ENCODE measurements at places on chromosomes 7 and 10.

DNA sequence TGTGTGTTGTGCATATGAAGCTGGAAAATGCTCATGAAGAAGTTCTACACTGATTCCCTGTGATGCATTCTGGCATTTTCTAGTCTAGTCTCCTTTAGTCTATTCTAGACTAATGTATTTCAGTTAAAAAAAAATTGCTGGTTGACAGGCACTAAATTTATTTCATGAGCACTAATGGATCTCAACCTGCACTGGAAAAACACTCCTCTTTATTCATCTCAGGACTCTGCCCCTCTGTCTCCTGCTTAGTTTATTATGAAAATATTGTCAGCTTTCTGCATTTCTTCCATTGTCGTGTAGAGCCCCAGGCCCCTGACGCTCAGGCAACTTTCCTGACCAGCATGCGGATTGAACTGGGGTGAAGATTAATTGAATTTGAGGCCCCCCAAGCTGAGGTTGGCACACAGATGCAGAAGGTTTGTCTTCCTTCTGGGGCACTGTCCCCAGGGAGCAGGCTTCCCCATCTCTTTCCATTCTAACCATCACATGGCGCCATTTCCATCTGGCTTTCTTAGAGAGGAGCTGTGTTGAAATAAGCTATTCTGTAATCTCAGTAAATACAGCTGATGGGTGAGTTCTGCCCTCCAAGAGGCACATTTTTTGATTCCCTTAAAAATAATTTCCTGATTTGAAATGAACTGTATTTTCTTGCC lies 128.7 kb downstream of the INSYN2A start:
- DNase-seq: no peak

DNA sequence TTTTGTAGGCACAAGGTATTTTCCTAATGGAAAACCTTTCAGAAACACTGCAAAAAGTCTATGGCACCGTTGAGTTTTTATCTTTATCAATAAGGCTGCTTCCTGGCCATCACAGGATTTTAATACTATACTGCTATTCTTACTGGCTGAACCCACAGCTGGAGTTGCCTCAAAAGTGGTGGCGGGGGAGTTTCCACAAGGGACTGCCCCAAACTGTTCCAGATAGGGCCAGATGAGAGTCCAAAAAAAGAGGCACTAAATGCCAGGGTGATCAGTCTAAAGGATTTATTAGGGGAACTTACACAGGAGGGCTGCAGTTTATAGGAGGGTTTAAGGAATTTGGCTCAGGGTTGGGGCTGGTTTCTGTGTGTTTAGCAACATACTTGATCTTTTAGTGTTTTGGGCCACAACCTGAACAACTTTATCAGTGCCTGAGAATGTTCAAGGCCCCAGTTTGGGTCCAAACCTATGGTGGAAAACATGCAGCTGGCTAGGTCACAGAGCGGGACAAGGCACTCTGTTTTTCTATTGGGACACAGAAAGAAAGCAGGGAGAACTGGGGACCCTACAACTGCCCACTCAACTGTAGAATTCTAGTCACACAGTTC lies 41.4 kb downstream of the STAM start:
- no peak for DNase-seq

GRCh38 chr10:21953585-21954057 lies 49.9 kb downstream of the DNAJC1 start:
- DNase-seq: peak; percentile 58

- no peak for DNase-seq
These were observed 78.5 kb downstream of the CREB5 start for GRCh38 chr7:28490831-28491230.

DNA sequence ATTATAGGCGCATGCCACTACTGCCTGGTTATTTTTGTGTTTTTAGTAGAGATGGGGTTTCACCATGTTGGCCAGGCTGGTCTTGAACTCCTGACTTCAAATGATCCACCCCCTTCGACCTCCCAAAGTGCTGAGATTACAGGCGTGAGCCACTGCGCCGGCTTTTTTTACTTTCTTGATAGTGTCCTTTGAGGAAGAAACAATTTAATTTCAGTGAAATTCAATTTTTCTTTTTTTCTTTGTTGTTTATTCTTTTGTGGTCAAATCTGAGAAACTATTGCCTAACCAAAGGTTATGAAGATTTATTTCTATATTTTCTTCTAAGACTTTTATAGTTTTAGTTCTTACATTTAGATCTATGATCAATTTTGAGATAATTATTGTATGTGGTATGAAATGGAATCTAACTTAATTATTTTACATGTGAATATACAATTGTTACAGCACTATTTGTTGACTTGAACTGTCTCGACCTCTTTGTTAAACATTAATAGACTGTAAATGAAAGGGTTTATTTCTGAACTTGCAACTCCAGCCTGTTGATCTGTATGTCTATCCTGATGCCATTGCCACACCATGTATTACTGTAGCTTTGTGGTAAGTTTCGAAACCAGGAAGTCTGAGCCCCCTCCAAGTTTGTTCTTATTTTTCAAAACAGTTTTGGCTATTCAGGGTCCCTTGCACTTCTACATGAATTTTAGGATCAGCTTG lies 19.8 kb upstream of the RASSF4 start:
- DNase-seq: no peak

- no peak for DNase-seq
These were observed 10.8 kb upstream of the C10orf53 start for GRCh38 chr10:49668684-49669083.

DNA sequence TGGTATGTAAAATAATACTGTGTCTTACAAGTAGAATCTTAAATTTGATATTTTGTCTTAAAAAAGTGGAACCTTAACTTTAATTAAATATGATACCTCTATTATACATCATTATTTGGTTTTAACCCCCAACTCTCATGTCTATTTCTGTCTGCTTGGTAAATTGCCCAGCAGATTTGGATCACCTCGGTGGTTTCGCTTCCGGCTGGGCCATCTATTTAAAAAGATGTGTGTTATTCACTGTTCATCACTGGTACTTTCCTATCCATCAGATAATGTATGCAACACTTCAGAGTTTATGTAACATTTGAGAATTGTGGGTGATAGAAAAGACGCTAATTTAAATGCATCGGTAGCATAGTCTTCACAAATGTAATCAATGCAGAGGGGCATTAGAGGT lies 119.7 kb downstream of the SND1 start:
- DNase-seq: no peak

DNA sequence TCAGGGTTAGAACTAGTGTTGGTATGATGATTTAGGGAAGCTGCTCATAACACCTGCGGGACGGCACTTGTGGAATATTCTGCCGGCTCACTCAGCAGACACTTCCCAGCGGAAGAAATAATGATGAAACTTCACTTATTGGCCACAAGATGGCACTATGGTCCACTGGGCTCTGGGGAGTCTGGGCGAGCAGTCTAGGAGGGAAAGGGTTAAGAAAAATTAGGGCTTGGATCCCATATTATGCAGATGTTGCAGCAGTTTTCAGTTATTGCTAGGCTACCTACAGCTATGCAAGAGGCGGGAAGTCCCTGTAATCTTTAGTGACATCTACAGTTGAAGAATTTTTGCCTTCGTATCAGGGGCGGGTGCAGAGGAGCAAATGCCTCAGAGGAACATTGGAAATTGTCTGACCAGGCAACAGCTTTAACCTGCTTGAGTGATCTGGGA lies 238.7 kb upstream of the PRSS58 start:
- peak; percentile 61 for DNase-seq

- no peak for DNase-seq
These were observed at the start of gene NYAP1 for GRCh38 chr7:100483722-100484672. NYAP1 (plus strand) TSS chr7:100483927; CDS start chr7:100485312, 1,385 bp downstream.

DNA sequence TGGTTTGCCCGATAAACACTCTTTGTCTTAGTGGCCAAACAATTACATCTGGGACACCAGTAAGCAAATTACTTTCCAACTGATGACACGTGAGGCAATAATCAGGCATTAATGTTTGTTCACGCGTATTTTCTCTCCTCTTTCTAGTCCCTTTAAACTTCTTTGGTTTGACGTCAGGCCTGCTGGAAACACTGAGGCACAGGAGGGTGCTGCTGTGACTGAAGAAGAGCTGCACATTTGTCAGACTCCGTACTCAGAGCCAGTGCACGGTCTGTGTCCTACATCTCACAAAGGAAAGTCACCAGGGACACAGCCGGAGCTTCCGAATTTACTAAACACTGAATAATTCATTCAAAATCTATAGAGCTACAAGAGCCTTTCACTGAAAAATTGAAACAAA lies 57.6 kb upstream of the ANAPC16 start:
- no peak for DNase-seq

DNA sequence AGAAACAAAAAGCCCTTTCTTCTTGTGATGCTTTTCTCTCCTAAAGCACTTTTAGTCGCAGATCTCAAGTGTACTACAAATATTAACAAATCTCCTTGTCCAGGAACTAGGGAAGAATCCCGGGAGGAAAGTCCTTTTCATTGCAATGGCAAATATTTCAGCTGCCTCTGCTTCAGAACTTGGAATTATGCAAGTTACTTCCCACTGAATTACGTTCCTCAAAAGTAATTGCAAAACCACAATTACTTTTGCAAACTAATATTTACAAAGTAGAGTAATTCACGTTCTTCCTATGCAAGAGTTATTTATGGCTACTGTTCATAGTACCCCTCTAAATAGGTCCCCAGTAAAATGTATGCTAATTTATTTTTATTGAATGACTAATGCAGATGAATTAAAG lies 14.5 kb downstream of the PRKCQ start:
- DNase-seq: no peak

- DNase-seq: no peak
These were observed 54.6 kb upstream of the RNF32 start for GRCh38 chr7:156585926-156586325.

GRCh38 chr7:1020849-1021251 lies 23.5 kb upstream of the GPR146 start:
- DNase-seq: peak; percentile 66

- DNase-seq: no peak
These were observed 21.8 kb downstream of the RPA3 start for GRCh38 chr7:7696458-7697119.

DNA sequence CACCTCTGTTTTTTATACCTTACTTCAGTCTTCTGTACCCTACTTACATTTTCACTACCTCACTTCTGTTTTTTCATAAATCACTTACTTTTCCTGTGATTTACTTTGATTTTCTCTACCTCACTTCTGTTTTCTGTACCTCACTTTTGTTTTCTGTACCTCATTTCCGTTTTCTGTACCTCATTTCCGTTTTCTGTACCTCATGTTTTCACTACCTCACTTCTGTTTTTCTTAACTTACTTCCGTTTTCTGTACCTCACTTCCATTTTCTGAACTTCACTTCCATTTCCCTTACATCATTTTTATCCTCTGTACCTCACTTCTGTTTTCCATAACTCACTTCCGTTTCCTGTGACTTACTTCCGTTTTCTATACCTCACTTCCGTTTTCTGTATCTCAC lies 492.0 kb upstream of the AKR1E2 start:
- DNase-seq: no peak

DNA sequence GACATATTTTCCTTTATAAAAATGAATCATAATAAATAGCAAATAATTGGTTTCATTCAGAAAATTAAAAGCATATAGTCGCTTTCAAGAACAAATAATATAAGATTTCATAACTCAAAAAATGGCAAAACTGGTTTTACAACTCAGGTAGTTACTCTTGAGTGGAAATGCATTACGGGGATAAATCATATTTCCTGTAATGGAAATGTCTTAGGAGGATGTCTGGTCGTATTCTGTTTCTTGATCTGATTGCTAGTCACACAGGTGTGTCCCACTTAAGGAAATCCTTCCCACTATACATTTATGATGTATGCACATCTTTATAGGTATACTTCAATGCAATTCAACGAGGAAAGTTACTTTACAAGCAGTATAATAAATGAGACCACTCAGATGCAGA lies 20.7 kb downstream of the NRAP start:
- no peak for DNase-seq

GRCh38 chr7:116522247-116522646 lies 2.6 kb upstream of the CAV1 start:
- no peak for DNase-seq

- no peak for DNase-seq
These were observed 228.7 kb upstream of the FZD8 start for GRCh38 chr10:35870665-35871310.

DNA sequence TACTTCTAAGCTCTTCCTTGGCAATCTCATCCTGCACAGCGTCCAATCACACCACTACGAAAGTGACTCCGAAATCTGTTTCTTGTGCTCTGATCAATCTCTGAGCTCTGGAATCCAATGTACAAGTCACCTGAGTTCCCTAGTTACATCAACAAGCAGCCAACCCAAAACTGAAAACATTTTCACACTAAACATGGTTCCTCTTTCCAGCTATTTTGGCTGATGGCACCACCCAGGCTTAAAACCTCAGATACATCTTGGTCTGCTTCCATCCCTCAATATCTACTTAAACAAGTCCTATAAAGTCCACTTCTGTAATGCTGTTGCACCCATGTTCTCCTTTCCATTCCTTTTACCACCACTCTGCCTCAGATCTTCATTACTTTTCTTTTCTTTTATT lies 3.6 kb downstream of the BLOC1S2 start:
- DNase-seq: no peak

- no peak for DNase-seq
These were observed 101.9 kb downstream of the DGKB start for GRCh38 chr7:14800664-14801063.

GRCh38 chr7:70699271-70699670 lies 432.7 kb upstream of the GALNT17 start:
- no peak for DNase-seq

DNA sequence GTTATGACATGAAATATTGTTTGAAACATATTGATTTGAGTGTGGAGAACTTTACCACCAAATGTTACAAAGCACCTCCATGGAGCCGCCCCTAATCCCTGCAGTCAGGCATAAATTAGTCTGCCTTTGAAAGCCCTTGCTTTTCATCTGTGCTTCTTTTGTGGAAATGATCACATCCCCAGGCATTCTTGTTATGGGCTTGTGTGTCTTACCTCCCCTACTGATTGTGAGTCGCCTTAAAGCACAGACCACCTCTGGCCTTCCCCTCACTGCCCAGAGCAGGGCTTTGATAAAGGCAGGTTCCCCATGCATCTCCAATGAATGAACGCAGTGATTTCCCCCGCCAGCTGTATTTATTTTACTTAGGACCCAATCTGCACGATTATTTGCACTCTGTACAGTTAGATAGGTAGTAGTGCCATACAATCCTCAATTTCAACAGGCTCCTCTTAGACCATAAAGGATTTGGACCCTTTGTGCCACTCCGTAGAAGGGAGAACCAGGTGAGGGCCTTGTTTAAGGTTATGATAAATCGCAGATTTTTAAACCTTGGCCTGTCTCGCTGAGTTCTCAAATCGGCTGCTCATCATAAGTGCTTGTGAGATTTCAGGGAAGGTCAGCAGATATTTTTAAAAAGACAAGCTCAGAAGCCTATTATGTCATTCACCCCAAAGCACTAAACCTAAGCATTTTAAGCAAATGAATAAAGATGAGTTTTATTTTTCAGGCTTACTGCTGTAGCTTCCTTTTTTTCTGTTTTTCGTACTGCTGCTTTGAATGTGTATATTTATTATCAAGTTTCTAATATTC lies 107.8 kb downstream of the CUBN start:
- no peak for DNase-seq

DNA sequence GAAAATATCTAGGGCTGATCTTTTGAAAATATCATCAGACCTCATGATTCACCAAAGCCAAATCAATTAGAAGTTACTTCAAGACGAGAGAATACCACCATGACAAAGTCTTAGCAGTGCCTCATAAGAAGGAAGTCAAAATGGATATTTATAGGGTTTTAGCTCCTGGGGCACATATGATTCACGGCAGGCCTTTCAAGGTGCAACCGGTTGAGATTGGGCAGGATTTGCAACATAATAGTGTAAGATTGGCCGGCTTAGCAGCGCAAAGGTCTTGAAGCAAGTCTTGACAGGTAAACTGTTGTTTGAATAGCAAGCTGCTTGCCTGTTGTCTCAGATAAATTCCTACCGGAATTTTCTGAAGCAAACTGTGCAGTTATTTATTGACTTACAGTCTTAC lies 17.5 kb downstream of the ADRB1 start:
- no peak for DNase-seq

GRCh38 chr7:1989049-1989860 lies 243.5 kb downstream of the MAD1L1 start:
- DNase-seq: no peak

All from NAMALWA (cell line).